Stimulated activated CD8-positive, alpha-beta memory T cell treated with anti-CD3 and anti-CD28 coated beads, Interleukin-12 subunit alpha, Interleukin-12 subunit beta, amount 100 ng/mL, for 1 hour (primary cell): ENCODE measurements at places on chromosomes 5 and 9.

GRCh38 chr5:111119856-111120255, 27.7 kb downstream of the WDR36 start:
- no peak for DNase-seq

- no peak for DNase-seq
Observed at GRCh38 chr5:54883374-54884194, 101.8 kb downstream of the ESM1 start.

DNA sequence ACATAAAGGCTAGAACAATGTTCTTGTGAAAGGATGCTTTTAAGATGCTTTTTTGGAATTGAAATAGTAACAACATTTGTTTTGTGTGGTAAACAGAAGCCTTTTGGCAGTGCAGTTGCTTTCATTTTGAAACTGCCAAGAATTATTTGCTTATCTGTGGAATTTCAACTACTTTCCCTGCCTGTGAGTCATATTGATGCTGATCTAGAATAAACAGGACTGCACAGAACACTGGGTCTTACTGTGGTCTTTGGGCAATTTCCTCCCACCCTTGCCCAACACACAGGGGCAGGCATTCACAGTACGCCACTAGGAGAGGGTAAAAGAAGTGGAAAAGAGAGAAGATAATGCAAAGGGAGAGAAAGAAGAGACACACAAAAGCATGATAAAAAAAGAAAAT, 483.7 kb downstream of the ELAVL2 start:
- no peak for DNase-seq

GRCh38 chr5:146799671-146800070, 78.9 kb downstream of the PPP2R2B start:
- no peak for DNase-seq

DNA sequence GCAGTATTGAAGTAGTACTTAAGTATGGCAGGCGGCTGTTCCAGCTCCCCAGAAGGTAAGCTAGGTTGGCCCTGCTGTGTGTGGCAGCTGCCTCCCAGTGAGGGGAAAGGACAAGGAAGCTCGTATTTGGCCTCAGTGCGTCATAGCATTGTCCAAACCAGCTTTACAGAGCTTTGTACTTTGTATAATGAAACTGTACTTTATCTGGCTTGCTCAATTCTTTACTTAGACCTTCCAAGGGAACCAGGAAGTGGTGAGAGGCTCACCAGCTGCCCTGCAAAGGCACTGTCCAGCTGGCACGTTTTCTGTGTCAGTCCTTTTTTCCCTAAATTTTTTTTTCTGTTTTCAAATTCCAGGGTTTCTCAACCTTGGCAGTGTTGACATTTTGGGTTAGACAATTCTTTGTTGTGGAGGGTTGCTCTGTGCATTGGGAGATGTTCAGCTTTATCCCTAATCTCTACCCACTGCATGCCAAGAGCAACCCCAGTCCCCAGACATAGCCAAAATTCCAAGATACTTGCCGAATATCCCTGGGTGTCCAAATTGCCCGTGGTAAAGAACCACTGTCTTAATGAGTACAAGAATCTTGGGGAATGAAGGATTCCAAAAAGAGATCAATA, 474.5 kb downstream of the LRRC70 start:
- no peak for DNase-seq

- DNase-seq: no peak
Observed at GRCh38 chr5:4906786-4907185, 233.3 kb upstream of the ADAMTS16 start.

DNA sequence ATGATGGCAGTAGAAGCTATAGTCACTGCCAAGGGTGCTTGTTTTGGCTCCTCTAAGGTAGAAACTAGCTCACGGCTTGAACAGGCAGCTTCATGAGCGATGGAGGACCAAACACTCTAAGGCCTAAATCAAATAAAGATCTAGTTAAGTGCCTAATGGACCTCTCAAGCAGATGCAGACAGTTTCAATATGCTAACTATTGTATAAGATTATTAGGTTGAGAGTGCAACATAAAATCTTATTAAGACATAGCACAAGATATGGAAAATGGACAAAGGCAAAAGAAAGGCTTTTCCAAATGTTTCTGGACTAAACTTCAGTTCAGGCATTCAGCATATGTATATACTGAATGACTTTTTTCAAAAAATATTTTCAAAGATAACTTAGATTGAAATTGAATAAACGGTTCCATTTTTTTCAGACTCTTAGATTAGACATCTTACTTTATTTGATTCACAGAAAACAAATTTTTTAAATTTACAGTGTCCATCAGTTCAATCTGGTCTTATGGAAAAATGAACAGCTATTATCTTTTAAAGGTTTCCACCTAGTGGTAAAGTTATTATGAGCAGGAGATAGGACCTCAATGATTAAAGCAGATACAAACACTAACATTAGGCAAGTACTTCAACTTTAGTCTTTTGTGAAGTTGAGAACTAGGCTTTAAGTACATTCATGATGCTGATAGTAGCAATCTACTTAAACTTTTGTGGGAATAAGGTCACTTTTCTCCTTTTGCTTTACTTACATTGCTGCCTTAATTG, 1167.7 kb downstream of the MAT2B start:
- no peak for DNase-seq

DNA sequence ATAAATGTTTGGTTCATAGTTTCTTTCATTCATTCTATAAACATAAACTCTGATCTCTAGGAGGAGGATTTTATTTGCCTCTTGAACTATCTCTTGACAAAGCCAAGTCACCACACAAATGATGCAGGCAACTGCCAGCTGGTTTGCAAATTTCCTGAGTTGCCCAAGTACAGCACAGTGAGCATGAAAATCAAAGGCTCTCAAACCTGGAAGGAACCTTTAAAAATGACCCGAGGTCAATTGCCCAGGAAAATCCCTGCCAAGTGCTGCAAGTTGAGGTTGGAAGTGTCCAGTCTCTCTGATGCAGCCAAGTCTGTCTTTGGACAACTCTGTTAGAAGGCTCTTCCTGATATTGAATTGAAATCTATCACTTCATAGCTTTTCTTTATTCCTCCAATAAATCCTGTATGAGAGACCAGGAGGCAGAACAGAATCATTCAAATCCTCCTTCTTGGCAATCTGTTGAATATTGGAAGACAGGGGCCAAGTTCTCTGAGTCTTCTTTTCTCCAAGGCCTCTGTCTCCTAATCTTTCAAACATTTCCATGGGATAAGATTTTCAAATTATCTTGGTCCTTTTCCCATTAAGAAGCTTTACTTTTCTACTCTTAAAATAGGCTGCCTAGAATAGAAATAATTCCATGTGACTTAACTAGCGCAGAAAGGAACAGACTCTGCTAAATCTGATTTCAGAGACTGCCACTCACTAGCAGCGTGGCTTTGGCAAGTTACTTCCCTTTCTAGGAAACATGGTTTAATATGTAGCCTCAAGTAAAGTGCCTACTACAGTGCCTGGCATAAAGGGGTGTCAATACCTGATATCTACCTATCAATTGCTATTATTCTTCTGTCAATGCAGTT, 159.2 kb downstream of the SNX18 start:
- DNase-seq: no peak

DNA sequence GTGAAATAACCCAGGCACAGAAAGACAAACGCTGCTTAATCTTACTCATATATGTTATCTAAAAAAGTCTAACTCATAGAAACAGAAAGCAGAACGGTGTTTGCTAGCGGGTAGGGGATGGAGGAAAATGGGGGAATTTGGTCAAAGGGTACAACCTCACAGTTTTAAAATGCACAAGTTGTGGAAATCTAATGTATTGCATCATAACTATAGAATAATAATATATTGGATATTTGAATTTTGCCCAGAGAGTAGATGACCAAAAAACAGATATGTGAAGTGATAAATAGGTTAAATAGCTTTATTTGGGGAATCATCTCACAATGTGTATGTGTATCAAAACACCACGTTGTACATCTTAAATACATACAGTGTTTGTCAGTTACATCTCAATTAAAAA, 22.3 kb upstream of the OSMR start:
- DNase-seq: no peak

- no peak for DNase-seq
Observed at GRCh38 chr9:3898461-3899218, 372.8 kb upstream of the RFX3 start.

- DNase-seq: no peak
Observed at GRCh38 chr5:137871571-137871970, 3.9 kb downstream of the MYOT start.

DNA sequence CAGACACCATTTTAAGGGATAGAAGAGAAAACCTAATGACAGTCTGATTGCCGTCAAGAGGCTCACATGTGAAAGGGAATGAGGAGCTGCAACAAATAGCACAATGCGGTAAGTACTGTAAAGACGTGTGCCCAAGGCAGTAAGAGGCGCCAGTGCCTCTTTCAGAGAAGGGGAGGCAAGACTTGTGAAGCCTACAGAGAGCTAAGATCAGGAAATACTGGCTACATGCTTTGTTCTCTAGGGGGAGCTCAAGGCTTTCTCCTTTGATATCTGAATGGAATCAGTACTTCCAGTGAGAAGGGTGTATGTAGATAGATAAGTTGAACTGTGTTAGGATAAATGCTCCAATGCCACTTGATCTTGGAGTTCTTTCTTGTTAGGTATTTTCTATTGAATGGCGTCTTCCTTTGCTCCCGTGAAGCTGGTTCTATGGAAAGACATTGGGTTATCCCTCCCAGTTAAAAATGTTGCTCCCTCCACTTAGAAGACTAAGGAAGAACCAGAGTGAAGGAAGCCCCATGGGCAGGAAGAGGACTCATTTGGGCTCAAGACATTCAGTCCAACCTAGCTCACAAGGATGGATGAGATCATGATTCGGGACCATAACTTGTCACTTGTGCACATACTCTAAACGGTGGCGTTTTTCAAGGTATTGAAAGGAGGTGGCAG, 23.5 kb upstream of the ALDOB start:
- DNase-seq: no peak

- no peak for DNase-seq
Observed at GRCh38 chr5:153543959-153544470, 53.5 kb downstream of the GRIA1 start.

GRCh38 chr9:109101202-109101595, 18.5 kb downstream of the TMEM245 start:
- no peak for DNase-seq

- DNase-seq: no peak
Observed at GRCh38 chr9:81537964-81538363, 151.4 kb downstream of the TLE1 start.

- DNase-seq: no peak
Observed at GRCh38 chr5:4636378-4636777, 503.8 kb upstream of the ADAMTS16 start.
